Activated T-helper 1 cell treated with anti-CD3 and anti-CD28 coated beads, Interleukin-12 subunit alpha, Interleukin-12 subunit beta, Interleukin-2, Interleukin-4 antibody, amounts not matched to agents 30 ng/mL and 10 ng/mL and 1 ng/mL, durations not matched to agents 14 hours and 24 hours and 36 hours (primary cell): ENCODE measurements at places on chromosomes 7 and 10. TPM values are rescaled to one million over a fixed set of nuclear protein-coding genes. Genes with fewer than 3 reads are reported as not detected.

GRCh38 chr10:97207131-97207530 is 21.4 kb upstream of the SLIT1 start:
- H3K36me3 ChIP-seq, result no peaks in the 10 kb centered on the region
- DNase-seq, result no peak
- no peak overlapping the region for H3K27ac ChIP-seq

- no peak overlapping the region for H3K27ac ChIP-seq
- H3K4me1 ChIP-seq, result no peaks in the 10 kb centered on the region
- DNase-seq, result no peak
- no peak overlapping the region for H3K4me3 ChIP-seq
- peaks cover 6% of the 10 kb centered on the region for H3K27me3 ChIP-seq
- H3K36me3 ChIP-seq, result no peaks in the 10 kb centered on the region
Measured at GRCh38 chr10:120162471-120162870, 269.9 kb downstream of the SEC23IP start.

GRCh38 chr10:93259126-93259525 is 185.4 kb downstream of the CYP26A1 start:
- no peaks in the 10 kb centered on the region for H3K4me1 ChIP-seq
- H3K36me3 ChIP-seq, result no peaks in the 10 kb centered on the region
- H3K27me3 ChIP-seq, result no peaks in the 10 kb centered on the region
- no peak overlapping the region for H3K27ac ChIP-seq

DNA sequence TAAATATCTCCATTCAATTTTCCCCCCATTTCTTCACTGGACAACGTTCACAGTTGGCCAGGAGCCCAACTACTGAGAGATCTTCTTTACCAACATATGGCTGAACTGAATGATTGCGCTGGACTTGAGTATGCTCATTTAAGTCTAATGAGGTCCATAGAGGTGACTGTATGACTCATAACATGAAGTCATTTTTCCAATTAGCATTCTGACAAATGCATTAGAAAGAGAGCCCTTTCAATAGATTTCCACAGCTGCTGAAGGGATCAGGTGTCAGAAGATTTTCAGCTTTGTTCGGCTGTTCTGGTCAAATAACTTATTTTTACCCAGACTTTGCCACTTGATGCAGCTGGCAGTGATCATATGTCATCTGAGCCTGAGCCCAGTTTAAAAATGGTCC is 438.0 kb downstream of the ETV1 start:
- H3K27me3 ChIP-seq, result no peaks in the 10 kb centered on the region
- DNase-seq, result no peak
- no peak overlapping the region for H3K27ac ChIP-seq
- H3K4me1 ChIP-seq, result no peaks in the 10 kb centered on the region
- H3K36me3 ChIP-seq, result no peaks in the 10 kb centered on the region

GRCh38 chr10:2813693-2814092 is 253.7 kb upstream of the PFKP start:
- H3K27ac ChIP-seq, result no peak overlapping the region
- DNase-seq, result no peak
- peaks cover 3% of the 10 kb centered on the region for H3K27me3 ChIP-seq
- H3K4me3 ChIP-seq, result no peak overlapping the region
- H3K4me1 ChIP-seq, result no peaks in the 10 kb centered on the region

Gene MYL10
- not detected in 2 replicates for total RNA-seq
